ENCODE measurements at places on chromosomes 6 and 20.

DNA sequence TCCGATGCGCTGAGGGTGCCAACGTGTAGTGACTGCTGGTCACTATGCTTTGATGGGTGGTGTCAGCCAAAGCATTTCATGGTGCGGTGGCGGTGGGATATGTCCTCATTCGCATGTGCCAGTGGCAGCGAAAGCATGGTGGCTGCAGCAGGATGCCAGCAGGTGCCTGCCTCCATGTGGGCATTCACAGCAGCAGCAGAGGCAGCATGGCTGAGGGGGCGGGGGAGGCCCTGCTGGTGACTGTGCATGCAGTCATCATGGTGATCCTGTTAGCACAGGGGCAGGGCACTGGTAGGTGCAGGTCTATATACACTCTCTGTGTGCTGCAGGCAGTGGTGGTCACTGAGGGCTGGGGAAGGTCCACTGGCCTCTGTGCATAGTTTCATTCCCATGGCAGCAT lies 22.0 kb downstream of the FIG4 start:
- DNase-seq: no peak

DNA sequence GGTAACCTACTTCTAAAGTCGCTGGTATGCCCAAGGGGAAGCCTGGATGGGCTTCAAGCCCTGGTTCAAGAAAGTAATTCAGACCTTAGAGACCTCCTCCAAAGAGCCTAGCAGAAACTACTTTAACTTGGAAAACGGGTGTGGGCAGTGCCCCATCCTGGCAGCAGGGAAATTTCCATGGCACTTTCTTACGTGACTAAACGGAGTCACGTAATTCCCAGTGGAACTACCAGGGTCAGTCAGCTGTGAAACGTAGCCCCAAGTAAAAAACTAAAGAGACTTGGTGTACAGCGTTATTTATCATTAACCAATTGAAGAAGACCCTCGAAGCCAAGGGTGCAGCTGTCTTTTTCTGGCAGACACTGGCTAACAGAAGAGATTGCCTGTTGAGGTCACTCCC lies 114.0 kb downstream of the RCAN2 start:
- DNase-seq: no peak

DNA sequence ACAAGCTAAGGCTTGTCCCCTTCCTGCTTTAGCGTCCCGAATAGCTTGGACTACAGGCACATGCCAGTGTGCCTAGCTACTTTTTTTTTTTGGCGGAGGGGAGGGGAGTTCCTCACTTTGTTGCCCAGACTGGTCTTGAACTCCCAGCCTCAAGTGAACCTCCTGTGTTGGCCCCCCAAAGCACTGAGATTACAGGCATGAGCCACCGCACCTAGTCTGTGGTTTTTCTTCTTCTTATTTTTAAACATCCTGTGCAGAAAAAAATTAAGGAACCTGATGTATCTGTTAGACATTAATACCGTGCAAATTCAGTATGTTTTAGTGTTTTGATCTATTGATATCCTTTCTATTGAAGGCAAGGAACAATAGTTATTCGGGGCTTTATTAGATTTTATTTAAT lies 25.7 kb downstream of the HIVEP1 start:
- no peak for DNase-seq

DNA sequence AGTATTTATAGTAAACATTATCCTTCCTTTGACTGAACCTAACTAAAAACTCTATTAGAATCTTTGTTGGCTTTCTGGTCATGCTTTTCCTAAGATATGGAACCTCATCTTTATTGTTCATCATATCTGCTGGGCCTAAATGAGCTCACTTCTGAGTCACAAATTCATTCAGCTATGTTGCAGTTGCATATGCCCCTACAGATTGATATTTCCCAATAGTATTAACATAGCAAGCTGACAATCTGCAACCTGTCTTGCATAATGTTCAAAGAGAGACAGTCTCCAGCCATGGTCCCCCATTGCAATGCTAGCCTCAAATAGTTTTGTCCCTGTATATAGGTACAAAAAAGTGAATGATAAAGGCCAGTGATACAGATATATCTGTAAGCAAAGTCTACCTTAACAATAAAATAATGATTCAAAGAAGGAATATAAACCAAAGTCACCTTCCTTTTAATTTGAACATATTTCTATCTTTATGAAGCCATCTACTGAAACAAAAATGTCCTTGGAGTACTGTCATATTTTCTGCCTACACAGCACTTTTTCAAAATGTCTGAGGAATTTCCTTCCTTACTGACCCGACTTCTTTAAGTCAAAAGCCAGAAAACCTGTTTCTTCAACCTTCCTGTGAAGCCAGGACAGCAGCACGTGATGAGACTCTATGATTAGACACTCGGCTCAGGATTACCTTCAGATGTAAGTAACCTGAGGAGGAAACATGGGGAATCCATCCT lies 140.7 kb downstream of the UBE3D start:
- DNase-seq: no peak

Measured in NAMALWA (cell line).